Activated CD4-positive, alpha-beta T cell treated with anti-CD3 and anti-CD28 coated beads for 4 hours (primary cell): ENCODE measurements at places on chromosomes 1 and 21.

- DNase-seq, result no peak
These were observed 121.2 kb downstream of the PTPN14 start for GRCh38 chr1:214429951-214430770.

DNA sequence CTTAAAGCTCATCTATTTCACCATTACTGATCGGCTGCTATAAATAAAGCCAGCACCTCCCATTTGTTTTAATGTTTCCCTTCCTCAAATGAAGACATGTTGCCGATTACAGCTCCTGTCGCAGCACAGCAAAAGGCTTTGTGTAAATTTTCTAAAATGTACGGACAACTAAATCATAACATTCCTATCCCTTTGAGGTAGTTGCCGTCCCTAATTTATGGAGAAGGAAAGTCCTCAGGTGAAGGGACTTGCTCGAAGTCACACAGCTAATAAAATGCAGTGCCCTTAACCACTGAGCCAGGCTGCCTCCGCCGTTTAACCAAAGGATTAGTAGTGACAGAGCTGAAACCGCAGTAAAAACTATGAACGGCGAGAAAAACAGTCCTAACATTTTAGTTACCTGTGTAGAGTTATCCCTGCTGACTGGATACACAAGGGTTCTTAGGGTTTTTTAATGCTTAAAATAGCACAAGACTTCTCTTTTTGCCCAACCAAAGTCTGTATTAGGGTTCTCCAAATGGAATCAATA, 871 bp downstream of the PINK1 start:
- peak; percentile 5 for DNase-seq

DNA sequence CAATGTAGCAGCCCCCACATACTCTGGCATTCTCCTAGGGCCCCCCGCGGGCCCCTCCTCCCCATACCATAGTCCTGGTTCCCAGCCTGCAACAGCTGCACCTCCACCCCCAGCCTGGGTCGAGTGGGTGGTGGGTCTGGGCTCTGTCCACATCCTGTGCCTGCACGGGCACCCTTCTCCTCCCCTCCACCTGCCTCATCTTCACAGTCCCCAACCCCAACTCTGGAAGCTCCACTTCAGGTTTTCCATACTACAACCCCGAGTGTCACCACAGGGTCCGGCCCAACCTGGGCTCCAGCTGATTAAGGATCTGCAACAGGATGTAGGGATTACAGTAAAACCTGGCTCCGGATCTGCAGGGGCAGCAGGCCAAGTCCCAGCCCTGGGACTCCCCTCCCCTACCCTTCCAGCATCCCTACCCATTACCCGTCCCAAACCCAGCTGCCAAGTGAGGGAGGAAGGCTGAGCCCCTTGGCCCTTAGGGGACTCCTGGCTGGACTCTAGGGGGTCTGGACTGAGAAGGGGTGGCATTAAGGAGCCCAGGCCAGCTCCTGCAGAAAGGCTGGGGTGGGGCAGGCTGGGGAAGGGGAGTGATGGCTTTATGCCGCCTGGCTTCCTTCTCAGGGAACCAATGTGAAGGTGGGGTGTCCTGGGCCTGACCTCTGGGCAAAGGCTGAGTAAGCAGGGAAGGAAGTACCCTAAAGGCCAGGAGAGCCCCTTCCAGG, 116.8 kb downstream of the CASZ1 start:
- DNase-seq, result no peak

GRCh38 chr1:63758791-63759190, 15.0 kb upstream of the ROR1 start:
- DNase-seq, result no peak

- no peak for DNase-seq
These were observed 131.2 kb upstream of the CD34 start for GRCh38 chr1:208042041-208042615.

DNA sequence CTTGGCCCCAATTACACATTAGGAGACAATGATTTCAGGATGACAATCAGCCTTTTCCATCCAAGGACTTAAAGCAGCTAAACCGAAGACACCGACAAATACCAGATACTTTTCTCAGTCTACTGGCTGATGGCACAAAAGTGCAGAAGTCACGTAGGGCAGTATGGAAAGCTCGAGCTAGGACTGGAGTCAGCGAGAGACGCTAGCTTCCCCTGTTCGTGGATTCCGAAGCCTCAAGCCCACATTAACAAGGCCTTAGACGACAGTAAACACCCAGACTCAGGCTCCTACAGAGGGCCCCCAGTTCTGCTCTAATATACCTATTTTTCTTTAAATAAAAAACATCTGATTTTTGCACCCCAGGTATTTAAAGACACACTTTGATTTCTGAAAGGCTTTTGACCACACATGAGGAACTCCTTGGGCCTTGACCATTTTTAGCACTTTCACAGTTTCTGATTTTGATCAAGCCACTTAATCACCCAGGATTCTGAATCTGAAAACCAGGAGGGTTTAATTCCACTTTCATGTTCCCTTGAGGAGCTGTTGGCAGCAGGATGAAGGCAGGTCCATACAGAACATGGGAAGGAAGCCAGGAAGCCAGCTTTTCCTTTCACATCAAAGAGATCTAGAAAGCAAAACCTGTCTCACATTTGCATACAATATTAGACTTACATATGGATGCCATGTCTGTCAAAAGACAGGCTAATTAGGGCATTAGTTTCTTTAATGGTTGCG, 204.1 kb downstream of the GABPA start:
- DNase-seq, result no peak
